ENCODE measurements at places on chromosomes 5 and 9.
A peak's percentile ranks its signal among the peaks of the same experiment; 100 is the strongest.

- peak; percentile 57 for DNase-seq
These were observed 2.7 kb downstream of the NDST1 start for GRCh38 chr5:150510460-150511263.

- DNase-seq = no peak
These were observed 15.7 kb downstream of the GRAMD2B start for GRCh38 chr5:126438868-126439267.

DNA sequence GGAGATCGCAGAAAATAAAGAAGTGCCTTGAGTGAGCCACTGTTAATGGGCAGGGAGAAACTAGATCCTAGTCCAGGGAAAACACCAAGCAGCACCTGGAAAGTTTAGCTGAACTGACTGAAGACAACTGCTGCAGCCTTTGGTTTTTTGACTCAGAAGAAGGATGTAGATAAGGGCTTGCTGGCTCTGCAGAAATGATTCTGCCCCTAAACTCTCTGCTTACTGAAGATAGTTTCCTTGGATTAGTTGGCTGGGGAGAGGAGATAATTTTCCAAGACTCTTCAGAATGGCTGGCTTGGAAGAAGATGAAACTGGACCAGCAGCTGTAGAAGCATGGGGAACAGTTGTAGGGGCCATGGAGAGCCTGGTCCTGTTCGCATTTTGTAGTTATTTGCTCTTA is 471.8 kb downstream of the KDM4C start:
- no peak for DNase-seq

DNA sequence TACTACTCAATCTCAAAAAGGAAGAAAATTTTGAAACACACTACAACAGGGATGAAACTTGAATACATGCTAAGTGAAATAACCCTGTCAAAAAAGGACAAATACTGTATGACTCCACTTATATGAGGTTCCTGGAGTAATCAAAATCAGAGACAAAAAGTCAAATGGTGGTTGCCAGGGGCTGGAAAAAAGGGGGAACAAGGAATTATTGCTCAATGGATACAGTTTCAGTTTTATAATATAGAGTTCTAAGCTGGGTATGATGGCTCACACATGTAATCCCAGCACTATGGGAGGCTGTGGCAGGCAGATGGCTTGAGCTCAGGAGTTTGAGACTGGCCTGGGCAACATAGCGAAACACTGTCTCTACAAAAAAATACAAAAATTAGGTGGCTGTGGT is 29.0 kb downstream of the ETF1 start:
- no peak for DNase-seq

- no peak for DNase-seq
These were observed 96.4 kb downstream of the PSAT1 start for GRCh38 chr9:78393340-78393739.

GRCh38 chr9:115591584-115591984 is 473.6 kb upstream of the TNC start:
- DNase-seq = peak; percentile 89

DNA sequence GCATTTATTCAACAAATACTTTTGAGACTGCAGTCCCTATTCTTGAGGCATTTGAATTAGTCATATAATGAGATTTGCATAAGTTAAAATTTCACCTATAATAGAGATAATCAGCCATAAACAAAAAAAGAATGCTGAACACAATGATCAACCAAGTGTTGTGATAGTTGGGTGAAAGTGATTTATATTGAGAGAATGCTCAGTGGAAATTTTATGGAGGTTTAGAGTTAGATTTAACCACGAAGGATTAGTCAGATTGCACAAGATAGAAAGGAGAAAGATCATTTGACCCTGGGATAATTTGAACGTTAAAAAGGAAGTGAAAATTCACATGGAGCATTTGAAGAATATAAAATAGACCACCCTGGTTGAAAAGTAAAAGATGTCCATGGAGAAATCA is 356.2 kb downstream of the NPR3 start:
- DNase-seq = no peak

GRCh38 chr5:93789173-93790067 is 48.0 kb upstream of the POU5F2 start:
- DNase-seq = no peak

- DNase-seq = no peak
These were observed 30.9 kb downstream of the CSF1R start for GRCh38 chr5:150055326-150056074.

DNA sequence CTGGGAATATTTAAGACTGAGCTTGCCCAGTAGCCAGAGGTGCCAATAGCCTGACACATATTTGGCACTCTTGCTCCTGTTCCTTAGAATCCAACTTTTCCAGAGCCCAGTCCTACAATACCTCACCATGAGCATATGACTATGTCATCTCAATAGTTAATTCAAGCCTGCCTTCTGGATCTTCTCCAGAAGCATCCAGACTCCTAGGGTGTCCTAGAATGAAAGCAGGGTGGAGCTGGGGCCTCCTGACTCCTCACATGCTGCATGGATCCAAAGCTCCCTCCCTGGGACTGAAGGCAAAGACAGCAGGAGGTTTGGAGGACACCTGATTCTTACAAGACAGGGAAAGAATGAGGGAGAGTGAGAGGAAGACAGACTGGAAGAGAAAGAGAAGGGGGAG is 37.9 kb downstream of the SH3TC2 start:
- DNase-seq = no peak

DNA sequence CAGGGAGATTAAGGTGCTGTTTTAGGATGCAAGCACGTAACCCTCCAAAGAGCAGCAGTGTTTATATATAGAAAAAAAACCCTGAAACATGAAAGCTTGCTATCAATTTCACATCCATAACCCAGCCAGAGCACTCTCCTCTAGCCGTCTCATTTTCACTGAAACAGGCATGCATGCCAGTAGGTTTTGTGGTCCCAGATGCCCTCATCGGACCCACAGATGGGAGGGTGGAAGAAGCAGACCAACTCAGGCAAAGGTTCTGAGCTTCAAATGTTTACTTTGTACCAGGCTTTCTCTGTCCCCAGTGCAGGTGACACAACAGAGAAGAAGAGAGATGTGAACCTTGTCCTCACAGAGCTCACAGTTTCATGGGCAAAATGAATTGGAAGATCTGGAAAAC is 127.4 kb upstream of the ATP10B start:
- no peak for DNase-seq

All from islet precursor cell (in vitro differentiated cells).